ENCODE measurements at places on chromosomes 3 and 15.

DNA sequence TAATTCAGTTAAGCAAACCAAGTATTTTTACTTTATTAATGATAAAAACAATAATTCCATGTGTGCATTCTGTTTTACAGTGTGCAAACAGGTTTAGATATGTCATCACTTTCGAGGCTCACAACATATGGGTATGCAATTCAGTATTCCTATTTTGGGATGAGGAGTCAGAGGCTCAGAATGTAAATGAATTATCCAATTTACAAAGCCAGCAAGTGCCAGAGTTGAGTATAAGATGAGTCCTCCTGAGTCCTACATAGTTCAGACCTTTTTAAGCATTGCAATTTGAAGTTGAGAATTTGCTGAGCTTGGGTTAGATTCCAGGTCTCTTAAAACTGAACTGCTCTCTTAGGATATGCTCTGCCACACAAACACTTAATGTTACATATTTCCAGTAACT is 424.2 kb upstream of the ROBO2 start:
- no peak for DNase-seq

- no peak for DNase-seq
Measured at GRCh38 chr15:31957581-31957980, 72.7 kb upstream of the CHRNA7 start.

DNA sequence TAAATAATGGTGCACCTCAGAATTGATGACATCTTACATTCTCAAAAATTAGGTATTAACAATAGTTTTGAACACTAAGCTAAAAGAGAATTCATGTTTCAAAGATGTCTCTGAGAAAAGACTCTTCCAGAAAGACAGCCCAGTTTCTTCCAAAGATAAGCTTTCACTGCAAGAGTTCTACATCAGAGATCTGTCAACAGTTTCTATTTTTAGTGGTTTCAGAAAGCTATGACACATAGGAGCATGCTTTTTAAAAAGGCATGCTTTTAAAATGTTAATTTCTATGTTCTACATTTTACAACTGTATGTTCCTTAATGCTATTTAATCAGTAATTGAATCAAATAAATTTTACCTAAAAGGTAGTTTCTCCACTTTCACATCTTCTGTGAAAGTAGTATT is 88.2 kb downstream of the PLOD2 start:
- DNase-seq = no peak

- no peak for DNase-seq
Measured at GRCh38 chr15:96218623-96219455, 111.7 kb upstream of the NR2F2 start.

- no peak for DNase-seq
Measured at GRCh38 chr15:58200739-58201138, 62.6 kb downstream of the AQP9 start.

GRCh38 chr3:53139906-53140846 is 9.9 kb upstream of the RFT1 start:
- DNase-seq = no peak

Measured in naive thymus-derived CD4-positive, alpha-beta T cell (primary cell).